Peyer's patch (tissue), 4 donors: ENCODE measurements at places on chromosomes 1 and 21. TPM values are rescaled to one million over a fixed set of nuclear protein-coding genes. Genes with fewer than 3 reads are reported as not detected.

DNA sequence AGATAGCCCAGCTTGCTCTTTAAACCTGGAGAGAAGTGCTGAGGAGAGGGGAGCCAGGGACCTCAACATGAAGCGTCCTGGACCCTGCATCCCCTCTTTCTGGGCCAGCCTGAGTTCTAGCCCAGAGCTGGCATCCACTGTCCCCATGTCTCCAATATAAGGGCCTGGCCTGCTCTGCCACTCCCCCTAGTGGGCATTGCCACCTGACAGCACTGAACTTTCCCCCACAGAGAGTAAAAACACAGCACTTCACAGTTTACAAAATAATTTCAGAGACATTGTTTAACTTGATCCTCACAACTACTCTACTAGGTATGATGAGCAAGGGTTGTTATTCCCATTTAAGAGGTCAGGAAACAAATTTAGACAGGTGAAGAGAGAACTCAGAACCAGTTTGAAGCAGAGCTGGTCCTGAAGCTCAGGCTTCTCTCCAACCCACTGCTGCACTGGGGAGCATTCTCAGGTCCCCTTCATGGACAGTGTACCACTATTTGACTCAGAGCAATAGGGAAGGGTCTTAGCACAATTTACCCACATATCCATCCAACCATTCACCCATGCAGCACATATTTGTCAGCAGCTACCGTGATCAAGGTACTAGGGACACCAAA lies 151.2 kb downstream of the DMRTA2 start:
- no peak overlapping the region for H3K27ac ChIP-seq
- no peaks in the 10 kb centered on the region for H3K27me3 ChIP-seq
- no peaks in the 10 kb centered on the region for H3K4me1 ChIP-seq
- H3K36me3 ChIP-seq: no peaks in the 10 kb centered on the region
- no peak overlapping the region for H3K4me3 ChIP-seq

DNA sequence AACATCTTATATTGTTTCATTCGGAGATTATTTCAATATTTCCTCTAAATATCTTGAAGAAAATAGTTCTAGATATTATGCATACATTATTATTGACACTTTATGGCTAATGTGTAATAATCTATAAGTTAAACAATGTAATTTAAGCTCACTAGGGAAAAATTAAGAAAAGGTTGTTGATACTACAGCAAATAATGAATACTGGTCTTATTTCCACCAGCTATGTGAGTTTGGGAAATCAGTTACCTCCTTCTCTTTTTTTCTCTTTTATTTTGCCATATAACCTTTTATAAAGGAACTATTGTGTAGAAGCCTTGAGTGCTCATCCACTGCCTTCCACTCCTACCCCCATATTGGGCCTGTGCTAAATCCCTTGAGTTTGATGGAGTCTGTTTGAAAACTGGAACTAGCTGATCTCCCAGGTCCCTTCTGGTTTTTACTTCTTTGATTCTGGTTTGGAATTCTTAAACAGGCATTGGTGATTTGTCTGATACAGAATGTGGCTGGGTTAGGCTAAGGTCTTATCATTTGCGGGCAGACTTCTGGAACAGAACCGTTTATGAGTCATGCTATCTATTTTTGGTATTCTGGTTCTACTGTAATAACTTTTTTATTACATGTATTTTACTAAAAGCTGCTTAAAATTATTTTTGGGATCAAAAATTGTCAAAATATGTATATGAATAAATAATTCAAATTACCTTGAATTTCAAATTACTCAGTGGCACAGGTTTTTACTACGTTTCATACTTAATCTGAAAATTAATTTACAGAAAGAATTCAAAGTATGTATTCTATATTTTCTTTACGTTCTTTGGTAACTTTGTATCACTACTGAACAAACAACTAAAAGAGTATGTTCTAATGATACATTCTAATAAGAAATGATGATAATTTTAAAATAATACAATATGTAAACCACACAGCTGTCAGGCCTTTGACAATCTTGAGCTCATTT lies 5.0 kb upstream of the CDC14A start:
- H3K4me1 ChIP-seq: no peaks in the 10 kb centered on the region
- no peaks in the 10 kb centered on the region for H3K27me3 ChIP-seq
- no peak for DNase-seq
- no peaks in the 10 kb centered on the region for H3K36me3 ChIP-seq
- no peak overlapping the region for H3K27ac ChIP-seq

EGLN1 gene
- total RNA-seq: 34.7 TPM

- H3K4me1 ChIP-seq: no peaks in the 10 kb centered on the region
- no peaks in the 10 kb centered on the region for H3K36me3 ChIP-seq
- no peaks in the 10 kb centered on the region for H3K27me3 ChIP-seq
- H3K27ac ChIP-seq: no peak overlapping the region
- no peak overlapping the region for H3K4me3 ChIP-seq
Measured at GRCh38 chr1:187909382-187909781, 1080.6 kb downstream of the PLA2G4A start.

ERICH3 gene
- total RNA-seq: 0.13 TPM

DNA sequence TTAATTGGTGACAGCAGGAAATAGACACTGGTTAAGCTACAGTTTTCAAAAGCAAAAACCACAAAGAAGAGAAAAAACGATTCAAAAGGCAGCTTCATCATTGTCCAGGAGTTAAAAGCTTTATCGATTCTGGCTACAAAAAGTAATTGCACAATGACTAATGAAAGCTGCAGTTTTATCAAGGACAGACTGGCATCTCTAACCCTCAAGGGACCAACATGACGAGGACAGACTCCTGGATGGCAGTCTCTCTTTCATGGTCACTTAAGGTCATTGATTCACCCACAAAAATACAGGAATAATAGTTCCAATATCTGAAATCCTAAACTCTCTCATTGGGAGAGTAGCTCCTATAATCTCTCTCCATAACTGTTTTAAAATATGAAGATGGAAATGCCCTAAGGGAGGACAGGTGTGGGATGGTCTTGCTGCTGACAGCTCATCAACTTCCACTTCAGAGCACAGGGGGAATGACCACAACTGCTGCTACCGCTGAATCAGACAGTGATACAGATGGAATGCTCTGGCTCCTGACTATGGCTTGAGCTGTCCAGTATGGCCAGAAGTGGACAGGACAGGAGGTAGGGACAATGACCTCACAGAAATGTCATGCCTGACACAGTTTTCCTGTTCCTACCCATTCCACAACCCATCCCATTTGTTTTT lies 17.4 kb upstream of the CPLANE2 start:
- no peak for DNase-seq
- H3K36me3 ChIP-seq: no peaks in the 10 kb centered on the region
- H3K27ac ChIP-seq: no peak overlapping the region
- H3K4me1 ChIP-seq: no peaks in the 10 kb centered on the region
